Stimulated activated naive CD8-positive, alpha-beta T cell treated with anti-CD3 and anti-CD28 coated beads, Interleukin-15, Interleukin-2, amounts not matched to agents 100 U/mL and 50 U/mL, for 24 hours (primary cell): ENCODE measurements at places on chromosomes 6 and 20.

- DNase-seq, result no peak
Measured at GRCh38 chr20:62406635-62407176, 379 bp downstream of the CABLES2 start.

- no peak for DNase-seq
Measured at GRCh38 chr6:45590226-45590625, 212.5 kb upstream of the SUPT3H start.

DNA sequence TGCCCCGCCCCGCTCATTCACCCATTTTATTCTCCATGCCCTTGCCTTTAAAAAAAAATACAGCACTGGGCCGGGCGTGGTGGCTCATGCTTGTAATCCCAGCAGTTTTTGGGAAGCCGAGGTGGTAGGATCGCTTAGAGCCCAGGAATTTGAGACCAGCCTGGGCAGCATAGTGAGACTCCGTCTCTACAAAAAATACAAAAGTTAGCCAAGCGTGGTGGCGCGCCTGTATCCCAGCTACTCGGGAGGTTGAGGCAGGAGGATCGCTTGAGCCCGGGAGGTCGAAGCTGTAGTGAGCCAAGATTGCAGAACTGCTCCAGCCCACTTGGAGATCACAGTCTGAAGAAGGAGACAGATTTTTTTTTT, 407 bp upstream of the KIF6 start:
- DNase-seq, result no peak

DNA sequence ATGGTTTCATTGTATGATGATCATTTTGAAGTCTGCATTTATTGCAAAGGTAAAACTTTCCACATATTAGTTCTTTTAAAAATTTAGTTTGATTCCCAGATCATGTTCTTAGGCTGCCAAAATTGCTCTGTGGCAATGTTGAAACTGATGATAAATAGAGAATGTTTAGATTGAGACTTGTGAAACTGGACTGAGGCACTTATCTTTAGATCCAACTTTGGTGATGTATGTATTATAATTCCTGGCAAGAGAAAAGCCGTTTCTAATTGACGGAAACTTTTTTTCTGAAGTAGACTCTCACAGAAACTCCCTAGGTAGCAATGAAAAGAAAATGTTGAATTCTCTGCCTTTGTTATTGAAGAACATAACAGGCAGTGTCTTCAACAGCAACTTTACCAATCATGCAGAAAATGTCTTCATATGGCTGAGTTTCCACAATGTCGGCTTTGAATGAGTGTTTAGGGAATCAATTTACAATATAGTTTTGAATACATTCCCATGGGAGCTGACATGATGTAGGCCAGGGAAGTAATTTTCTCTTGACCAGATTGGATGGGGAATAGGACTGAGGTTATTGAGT, 456.2 kb downstream of the CD109 start:
- no peak for DNase-seq

GRCh38 chr6:41531591-41532582, 14.3 kb upstream of the FOXP4 start:
- peak; percentile 70 for DNase-seq

DNA sequence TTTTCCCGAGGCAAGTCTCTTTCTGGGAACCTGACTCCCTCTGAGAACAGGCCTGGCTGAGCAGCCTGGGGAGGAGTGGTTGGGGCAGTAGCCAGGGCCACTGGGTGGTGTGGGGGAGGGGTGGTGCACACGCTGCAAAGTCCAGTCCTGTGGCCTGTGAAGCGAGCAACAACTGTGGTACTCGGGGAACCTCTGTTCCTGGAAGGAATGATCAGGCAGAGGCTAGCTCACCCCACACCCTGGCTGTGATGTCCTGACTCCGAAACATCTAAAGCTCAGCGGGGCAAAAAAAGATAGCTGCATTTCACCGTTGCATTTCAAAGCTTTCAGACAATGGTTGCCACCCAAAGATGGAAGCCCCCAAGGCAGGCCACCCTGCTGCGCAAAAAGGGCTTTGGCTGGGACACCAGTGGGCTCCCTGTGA, 25.5 kb downstream of the PCK1 start:
- no peak for DNase-seq

DNA sequence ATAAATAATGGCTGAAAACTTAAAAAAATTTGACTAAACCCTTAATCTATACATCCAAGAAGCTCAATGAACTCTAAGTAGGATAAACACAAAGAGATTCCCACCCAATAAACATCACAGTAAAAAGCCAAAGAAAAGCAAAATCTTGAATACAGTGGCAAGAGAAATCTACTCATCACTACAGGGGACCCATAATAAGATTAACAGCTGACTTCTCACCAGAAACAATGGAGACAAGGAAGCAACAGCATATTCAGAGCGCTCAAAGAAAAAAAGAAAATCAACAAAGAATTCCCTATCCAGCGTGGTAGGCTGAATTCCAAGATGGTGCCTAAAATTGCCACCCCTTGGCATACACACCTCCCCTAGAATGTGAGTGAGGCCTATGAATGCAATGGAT, 18.6 kb downstream of the SNX3 start:
- no peak for DNase-seq

- DNase-seq, result no peak
Measured at GRCh38 chr6:23154159-23154558, 584.8 kb downstream of the HDGFL1 start.

DNA sequence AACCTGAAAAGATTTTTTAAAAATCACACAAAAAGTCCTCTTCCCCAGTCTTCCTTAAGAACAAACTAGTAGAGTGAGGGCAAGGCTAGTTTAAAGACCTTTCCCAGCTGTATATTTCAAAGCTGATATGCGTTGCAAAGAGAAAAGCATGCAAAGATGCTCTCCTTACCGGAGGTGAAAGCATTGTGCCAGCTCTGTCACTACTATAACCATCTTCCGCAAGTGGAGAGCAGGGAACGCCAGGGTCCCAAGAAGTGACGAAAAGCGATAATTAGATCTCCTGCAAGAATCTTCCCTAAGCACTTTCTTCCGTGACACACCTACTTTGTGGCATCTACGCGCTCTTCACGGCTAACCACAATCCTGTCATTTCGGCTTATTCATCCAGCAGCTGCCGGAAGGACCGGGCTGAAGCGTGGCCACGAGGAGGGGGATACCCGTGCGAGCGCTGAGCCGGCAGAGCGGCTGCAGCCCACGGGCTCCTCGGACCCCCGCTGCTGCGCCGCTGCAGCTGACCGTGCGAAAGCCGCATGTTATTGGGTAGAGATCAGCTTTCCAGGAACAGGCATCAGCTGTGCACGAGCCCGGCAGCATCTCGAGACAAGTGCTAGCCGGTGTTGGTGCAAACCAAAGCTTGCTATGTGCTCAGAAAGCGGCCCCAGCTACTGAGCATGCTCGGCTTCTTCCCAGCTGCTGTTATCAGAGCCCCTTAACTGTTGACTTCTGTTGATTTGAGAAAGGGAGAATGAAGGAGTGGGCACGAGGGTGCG, 57.2 kb upstream of the ARHGAP18 start:
- DNase-seq, result peak; percentile 73

DNA sequence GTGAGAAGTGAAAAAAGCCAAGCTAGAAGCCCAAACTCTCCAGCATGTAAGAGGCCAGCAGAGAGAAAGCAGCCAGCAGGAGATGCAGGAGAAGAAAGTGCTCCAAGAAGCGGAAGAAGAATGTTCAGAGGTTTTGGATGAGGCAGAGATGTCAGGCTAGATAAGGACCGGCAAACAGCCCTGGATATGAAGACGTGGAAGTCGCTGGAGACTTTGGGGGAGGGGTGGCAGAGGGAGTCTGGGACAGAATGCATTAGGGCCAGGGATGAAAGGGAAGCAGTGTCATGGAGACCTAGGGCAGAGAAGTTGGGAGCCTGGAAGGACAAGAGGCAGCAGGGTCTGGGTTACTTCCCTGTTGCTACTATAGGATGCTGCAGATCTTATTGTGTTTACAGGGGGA, 5.3 kb upstream of the SCUBE3 start:
- DNase-seq, result no peak

GRCh38 chr20:36544134-36545018, 3.1 kb downstream of the MYL9 start:
- no peak for DNase-seq

DNA sequence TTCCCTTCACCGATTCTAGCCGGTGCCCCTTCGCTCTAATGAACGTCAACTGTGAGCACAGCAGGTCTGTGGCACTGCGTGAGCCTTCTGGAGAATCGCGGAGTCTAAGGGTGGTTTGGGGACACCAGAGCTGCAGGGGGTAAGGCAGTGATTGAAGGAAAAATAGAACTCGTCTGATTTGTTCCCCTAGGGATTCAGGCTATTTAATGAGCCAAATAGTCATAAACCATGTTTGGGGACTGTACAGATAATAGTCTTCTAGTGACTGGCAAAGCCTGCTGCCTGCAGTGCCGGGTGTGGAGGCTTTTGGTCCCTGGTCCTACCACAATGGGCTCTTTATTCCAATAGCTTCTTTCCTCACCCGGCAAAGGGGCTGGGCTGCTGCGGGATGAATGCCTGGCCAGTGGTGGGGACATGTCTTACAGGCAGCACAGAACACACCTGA, 11.1 kb upstream of the NTSR1 start:
- no peak for DNase-seq

GRCh38 chr6:45927421-45928320, 88.0 kb downstream of the CLIC5 start:
- no peak for DNase-seq

DNA sequence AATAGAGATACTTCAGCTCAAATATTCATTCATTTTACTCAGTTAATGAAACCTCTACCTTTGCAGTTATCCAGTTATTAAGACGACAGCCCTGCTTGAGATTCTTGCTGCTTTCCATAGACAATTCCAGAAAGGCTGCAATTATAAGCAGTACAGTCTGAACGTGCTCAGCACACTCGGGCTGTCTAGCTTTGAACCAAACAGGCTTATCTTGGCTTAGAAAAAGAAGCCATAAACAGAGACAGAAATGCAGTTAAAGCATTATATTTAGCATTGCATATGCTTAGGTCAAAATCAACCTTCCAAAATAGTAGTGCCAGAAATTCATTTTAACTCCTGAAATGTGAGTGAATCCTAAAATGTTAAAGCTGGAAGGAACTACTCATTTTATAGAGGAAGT, 204.1 kb upstream of the KCNQ5 start:
- no peak for DNase-seq

DNA sequence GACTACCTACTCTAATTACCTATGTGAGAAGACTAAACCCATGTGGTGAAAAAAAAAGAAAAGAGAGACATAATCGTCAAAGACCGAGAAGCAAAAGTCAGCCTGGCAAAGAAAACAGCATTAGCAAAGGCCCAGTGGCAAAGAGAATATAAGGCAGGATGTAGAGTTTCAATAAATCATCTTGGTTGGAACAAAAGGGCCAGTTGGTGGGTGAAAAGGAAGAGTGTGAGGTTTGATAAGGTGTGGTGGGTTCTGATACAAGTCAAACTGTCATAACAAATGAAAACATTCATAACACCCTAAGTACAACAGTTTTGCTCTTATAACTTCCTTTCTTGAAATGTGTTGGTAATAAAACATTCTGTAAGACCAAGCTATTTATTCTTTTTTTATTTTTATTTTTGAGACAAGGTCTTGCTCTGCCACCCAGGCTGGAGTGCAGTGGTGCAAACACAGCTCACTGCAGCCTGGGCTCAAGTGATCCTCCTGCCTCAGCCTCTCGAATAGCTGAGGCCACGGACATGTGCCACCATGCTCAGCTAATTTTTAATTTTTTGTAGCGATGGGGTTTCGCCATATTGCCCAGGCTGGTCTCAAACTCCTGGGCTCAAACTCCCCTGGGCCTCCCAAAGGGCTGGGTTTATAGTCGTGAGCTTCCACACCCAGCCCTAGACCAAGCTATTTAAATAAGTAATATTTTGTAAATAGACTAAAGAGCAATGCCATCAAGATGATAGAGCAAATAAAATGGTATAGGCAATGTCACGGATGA, 18.9 kb upstream of the GTF3C6 start:
- DNase-seq, result no peak

GRCh38 chr6:121235386-121235785, 98.9 kb downstream of the TBC1D32 start:
- no peak for DNase-seq

DNA sequence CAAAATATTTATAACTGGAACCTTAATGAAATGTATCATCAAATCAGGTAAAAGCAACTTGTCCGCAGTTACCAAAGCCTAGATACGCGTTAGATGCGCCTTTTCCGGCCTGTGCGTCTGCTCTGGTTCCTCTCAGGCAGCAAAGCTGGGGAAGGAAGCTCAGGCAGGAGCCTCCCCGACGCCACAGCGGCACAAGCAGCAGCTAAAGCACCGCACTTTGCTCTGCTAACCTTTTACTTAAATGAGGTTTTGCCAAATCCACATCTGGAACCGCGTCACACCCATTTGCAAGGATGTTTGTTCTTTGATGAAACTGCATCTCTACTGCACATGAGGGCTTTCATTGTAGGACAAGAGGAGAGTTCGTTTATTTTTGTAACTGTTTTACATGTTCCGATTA, 36.8 kb downstream of the THBS2 start:
- DNase-seq, result no peak

GRCh38 chr20:53337390-53338101, 256.1 kb downstream of the ZNF217 start:
- no peak for DNase-seq

DNA sequence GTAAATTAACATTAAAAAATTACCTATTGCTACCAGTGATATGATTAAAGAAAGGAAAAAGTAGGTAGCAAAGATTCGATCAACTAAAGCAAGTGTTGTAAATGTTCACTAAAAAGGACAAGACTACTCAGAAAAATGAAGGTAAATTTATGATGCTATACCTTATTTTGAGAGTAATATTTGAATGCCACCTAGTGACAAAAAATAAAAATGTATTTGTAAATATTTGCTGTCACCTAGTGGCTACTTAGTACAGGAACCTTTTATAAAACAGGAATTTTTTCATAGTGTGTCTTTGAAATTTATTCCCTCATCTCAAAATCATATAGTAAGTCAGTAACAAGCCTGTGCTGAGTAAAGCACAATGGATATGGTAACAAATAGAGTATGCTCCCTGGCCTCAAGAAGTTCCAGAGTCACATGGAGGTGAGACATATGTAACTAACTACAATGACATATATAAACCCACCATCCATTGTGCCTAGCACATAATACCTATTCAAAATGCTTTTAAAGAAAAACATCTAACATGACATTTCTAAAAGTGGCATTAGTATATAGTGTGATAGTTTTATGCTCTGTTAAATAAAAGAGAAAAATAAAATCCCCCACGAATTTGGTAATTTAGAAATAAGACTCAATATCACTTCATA, 193.1 kb upstream of the SIM1 start:
- DNase-seq, result no peak

DNA sequence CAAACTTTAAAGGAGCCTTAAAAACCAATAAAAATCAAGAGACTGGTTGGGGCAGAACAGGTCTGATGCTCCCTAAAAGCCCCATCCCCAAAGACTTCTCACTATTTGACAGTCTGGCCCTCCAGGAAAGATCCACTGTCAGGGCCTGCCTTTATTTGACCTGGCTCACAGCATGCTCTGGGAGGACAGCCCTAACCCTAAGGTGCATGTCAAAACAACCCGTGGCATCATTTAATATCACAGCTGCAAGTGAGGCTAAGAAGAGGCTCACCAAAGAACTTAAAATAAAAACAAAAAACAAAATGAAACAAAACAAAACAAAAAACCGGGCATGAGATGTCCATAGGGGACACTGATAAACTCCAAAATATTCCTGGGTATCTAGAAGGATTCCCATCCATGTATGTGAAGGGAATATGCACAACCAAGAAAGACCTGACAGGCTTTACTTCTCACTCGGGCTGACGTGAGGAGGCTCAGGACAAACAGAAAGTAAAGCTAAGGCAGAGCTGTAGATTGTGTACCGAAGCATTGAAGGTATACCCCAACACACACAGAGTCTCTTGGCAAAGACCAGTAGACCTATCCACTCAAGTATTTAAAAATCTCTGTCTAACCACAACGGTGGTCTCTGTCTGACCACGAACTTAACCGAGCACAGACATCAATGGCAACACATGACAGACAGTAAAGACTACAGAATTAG, 57.3 kb downstream of the AHI1 start:
- no peak for DNase-seq
